ENCODE measurements at places on chromosomes 6 and 20.

DNA sequence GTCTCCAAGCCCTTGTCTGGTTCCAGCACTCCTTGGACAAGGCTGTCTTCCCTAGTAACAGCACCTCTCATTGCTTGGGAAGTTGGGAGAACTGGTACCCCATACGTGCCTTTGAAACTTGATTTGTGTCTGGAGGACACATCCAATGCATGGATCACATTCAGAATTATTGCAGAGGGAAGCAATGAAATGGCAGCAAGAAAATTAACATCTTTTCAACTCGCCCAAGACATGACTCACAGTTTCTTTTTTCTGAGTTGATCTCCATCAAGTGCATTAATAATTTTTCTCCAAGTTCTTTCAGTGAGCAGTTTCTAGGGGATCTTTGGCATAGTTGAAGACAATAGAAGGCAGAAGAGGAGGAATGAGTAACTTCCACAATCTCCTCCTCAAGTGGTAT is 22.3 kb upstream of the PI3 start:
- no peak for DNase-seq

DNA sequence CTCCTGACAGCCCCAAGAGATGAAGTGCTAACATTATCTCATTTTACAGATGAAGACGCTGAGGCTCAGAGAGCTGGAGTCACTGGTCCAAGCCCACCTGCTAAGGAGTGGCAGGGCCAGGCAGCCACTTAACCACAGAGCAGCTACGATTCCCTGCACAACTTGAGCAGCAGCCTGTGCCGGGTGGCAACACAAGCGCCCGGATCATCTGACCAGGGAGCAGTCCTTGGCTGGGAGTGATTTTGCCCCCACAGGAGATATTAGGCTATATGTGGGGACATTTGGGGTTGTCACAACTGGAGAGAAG is 93.2 kb upstream of the PTPN1 start:
- DNase-seq = no peak

DNA sequence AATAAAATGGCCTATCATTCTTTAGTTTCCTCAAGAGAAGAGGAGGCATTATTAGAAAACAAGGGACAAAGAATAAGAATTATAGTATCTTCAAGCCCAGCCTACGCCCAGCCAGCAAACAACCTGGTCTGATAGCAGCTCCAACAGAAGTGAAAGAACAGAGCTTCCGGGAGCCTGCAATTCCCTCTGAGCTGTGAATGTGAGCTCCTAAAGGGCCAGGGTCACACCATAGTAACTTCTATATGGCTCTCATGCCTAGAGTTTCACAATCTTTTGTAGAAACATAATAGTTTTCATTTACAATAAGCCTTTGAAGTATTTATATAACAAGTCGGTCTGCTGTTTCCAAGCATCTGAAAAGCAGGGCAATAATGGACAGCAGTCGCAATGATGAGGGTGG is 116.5 kb downstream of the SMLR1 start:
- DNase-seq = no peak

DNA sequence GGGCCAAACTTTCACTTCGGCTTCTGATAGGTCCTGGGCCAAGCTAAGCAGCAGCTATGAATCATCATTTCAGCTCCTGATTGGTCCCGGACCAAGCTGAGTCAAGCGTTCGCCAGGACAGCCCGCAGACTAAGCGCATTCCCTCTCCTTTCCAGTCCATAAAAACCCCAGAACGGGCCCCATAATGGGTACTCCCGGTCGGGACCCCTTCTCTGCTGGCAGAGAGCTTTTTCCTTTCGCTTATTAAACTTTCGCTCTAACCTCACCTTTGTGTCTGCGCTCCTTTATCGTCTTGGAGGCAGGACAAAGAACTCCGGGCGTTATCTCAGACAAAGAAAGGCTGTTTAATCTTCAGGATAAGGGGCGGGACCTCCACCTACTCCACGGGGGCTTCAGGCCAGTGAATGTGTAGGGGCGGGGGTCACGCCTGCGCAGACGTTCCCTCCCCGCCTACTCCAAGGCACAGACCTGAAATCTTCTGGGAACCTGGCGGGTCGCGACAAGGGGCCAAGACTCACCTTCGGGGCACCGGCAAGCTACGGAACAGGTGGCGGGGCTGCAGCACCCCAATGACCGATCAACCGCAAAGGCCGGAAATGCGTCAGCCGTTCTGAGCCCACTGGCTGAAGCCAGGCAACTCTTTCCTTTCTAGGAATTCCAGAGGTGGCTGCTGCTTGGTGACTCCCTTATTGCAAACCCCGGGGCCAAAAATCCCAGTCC is at the start of gene ZSCAN31:
Gene ZSCAN31, minus strand, starts transcription at position 585 of the 720 bp plus-strand sequence. CDS start 6,465 bp downstream, outside the sequence.
- DNase-seq = peak; percentile 94

- DNase-seq = no peak
Measured at GRCh38 chr20:33026072-33026778, 5.2 kb upstream of the BPIFB6 start.

- no peak for DNase-seq
Measured at GRCh38 chr6:148906386-148906785, 159.6 kb downstream of the UST start.

GRCh38 chr6:2859185-2859700 is 17.6 kb upstream of the SERPINB1 start:
- no peak for DNase-seq

DNA sequence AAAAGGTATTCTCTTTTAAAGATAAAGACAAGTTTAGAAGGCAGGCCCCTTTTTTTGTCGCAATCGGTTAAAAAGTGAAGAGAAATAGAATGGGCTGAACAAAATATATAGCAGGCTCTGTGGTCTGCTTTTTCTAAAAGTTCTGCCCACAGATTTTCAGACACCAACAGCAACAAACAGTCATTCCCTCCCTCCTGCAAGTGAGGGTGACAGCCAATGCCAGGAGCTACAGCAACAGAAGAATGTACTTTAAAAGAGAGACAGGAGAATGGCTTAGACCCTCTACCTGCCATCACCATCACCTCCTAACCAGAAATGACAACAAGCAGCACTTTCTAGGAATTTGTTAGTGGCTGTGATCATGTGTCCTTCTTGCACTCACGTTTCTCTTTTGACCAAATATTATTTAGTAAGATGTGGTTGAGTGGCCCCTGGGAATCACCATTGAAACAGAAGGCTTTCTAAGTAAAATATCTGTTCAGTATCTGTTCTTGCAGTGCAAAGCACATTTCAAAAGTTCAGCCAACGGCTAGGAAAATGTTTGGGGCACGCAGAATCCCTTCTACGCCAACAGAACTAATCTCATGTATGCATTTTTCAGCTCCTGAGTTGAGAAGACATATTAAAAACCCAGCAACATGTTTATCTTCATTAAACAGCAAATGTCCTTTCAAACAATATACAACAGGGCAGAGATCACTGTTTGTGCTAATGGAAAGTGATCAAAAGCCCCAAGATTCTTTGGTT is 248.5 kb downstream of the ATXN1 start:
- DNase-seq = no peak

GRCh38 chr6:25485821-25486534 is 166.0 kb upstream of the SCGN start:
- peak; percentile 97 for DNase-seq

GRCh38 chr20:62088258-62089127 is 22.8 kb upstream of the TAF4 start:
- DNase-seq = no peak

DNA sequence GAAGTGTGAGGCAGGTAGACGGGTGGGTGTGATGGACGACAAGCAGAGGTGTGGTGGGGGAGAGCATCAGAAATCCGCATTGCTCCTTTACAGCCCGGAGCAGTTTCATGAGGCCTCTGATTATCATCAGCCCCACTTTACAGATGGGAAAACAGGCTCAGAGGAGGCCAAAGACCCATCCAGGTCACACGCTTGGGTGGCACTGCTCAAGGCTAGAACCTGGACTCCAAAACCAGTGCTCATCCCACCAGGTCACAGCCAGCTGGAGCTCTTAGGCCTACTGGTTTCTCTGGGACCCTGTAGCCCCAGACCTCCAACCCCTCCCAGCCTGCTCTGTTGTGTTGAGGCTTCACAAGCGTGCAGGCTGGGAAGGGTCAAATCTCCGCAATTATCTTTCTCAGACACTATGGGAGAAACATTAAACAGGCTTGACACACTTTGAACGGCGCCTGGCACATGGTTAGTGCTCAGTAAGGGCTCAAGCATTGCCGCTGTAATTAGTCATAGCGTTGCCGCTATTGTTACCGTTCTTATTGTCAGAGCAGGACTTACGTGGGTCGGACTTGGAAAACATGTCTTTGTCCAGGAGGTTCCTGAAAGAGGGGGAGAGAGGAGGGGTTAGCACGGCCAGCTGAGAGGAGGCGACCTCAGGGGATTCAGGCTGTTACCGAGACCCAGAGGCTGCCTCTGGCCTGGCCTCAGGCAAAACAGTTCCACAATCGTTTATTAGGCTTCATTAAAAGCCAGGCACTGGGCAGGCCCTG is 16.6 kb downstream of the CPNE5 start:
- DNase-seq = peak; percentile 83

DNA sequence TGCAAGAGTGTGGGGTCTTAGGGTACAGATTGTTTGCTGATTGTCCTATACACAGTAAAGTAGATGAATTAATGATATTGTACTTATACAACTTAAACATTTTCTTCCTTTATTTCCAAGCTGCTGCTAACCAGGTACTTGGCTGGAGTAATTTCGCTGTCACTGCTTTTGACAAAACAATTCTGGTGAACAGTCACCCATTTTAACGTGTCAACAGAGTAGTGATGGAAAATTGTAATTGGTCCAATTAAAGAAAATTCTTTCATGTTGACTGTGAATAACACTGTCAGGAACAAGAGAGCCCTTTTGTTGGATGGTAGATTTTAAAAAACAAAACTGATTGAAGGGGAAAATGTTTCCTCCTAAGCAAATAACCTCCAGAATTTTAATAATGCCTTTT is 26.4 kb upstream of the MROH8 start:
- peak; percentile 58 for DNase-seq

- DNase-seq = no peak
Measured at GRCh38 chr20:12893653-12894052, 115.1 kb upstream of the SPTLC3 start.

DNA sequence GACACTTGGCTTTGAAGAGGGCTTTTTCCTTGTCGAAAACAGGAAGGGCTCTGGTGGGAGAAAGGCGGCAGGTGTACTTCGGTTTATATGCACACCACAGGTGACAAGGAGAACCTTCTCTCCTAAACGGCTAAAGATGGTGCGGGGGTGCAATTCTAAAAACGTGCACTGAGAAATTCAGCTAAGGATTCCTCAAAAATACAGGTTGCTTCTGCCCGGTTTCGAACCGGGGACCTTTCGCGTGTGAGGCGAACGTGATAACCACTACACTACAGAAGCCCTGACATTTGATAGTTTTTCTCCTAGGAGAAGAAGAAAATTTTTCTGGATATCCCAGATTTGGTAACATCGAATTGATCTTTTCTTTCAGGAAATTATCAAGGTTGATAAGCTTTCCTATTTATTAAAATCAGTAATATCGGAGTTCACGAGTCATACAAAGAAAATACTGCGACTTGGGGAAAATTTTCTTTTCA is 32.0 kb downstream of the POM121L2 start:
- DNase-seq = peak; percentile 71

GRCh38 chr6:12967686-12968085 is 251.1 kb downstream of the PHACTR1 start:
- DNase-seq = no peak

DNA sequence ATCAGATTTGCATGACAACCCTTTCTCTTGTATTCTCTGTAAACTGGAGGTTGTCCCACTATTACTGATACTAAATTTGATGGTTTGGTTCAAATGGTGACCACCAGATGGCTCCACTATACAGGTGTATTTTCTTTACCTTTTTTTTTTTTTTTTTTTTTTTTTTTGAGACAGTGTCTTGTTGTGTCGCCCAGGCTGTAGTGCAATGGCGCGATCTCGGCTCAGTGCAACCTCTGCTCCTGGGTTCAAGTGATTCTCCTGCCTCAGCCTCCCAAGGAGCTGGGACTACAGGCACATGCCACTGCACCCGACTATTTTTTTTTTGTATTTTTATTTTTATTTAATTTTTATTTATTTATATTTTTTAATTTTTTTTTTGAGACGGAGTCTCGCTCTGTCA is 6.6 kb upstream of the WTAP start:
- peak; percentile 83 for DNase-seq

GRCh38 chr6:56904068-56904467 is 50.8 kb upstream of the BEND6 start:
- DNase-seq = no peak

DNA sequence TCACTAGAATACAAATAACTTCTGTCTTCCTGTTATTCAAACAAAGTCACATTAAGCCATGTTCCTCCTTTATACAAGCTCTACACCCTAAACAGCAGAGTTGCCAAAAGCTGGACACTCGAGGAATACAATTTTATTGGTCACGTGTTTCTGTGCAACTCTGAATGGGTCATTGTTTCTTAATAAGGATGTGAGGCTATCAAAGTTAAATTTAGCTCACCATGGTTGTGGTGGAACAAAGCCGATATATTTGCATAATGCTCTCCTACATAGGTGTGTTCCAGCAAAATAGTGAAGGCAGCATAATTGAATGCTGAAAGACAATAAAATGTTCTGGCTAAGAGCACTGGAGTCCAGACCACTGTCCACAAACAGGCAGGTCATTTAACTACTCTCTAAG is 36.9 kb upstream of the CD2AP start:
- peak; percentile 44 for DNase-seq

DNA sequence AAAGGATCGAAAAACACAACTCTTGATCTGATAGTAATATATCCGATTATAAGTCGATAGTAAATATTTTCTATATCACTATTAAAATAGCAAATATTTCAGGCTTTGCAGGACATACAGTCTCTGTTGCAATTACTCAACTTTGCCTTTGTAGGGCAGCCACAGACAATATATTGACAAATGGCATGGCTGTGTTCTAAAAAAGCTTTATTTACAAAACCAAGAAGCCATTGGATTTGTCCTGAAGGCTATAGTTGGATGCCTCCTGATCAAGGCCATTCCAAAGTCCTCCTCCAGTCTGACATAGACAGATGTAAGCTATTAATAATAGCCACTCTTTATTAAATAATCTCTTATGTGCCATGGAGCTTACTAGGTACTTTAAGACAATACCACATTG is 5.9 kb downstream of the OCSTAMP start:
- DNase-seq = no peak

DNA sequence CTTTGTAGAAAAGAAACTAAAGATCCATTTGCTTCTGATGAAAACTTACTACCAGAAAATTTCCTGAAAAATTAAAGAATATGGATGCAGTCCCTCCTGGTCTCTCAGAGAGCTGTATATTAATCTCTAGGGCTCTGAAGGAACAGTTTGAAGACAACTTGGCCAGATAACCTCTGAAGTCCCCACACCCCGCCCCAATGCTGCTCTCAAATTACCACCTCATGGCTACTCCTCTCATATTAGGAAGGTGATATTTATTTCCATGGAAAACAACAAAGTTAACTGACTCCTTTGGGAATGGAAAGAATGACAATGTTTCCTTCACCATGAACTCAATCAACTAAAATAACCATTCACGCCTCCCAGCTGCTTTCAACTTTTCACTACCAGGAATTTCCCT is 408.4 kb upstream of the FLRT3 start:
- no peak for DNase-seq

GRCh38 chr6:146028252-146028795 is 538 bp upstream of the GRM1 start:
- peak; percentile 30 for DNase-seq
